EH (cell line): ENCODE measurements at places on chromosomes 4 and X.

GRCh38 chrX:155263854-155264628, at the start of gene RAB39B:
RAB39B (minus strand) TSS chrX:155264491; CDS start chrX:155264288, 203 bp downstream.
- peak; percentile 57 for DNase-seq

DNA sequence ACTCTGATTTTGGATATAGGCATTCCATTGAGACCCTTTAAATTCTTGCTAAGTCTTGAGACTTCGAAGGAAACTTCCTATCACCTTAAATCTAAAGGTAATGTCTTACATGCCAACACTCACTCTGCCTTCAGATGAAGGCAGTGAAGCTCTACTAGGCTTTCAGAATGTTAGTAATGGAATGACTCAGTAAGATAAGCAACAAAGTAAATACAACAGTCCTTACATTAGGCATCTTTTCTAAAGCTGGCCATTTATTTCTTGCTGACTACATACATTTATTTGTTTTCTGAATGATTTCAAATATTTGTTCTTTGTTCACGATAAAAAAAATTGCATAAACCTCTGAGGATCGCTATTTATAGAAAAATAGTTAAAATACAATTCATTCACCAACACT, 43.5 kb downstream of the ASIC5 start:
- DNase-seq, result no peak

DNA sequence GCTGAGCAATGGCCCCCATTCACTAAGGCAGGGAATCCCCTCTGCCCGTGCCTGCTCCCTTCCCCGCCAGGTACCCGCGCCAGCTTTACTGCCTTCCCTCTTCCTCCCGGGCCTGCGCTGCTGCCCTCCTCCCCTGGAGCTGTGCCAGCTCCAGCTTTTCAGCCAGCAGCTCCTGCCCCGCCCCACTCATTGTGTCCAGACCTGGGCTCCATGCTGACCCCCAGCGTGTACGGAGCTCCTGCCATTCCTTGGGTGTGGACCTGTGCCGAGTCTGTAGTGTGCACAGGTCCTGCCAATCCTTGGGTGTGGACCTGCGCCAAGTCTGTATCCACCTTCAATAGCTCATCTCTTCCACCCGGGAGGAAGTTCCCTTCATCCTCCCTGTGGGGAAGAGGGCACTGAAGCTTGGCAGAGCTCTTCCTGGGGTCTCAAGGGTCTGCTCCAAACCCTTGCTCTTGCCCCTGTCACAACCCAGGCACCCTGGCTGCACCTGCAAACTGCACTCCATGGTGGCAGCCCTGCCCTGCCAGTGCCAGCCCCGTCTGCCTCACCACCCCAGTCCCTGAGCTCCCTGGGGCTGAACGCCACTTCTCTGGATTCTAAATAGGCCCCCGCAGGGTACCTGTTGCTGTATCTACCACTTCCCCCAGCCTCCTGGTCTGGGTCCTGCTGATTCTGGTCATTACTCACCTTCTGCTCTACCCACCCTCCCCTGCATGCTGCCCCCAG, 63.9 kb downstream of the TRMT44 start:
- no peak for DNase-seq

DNA sequence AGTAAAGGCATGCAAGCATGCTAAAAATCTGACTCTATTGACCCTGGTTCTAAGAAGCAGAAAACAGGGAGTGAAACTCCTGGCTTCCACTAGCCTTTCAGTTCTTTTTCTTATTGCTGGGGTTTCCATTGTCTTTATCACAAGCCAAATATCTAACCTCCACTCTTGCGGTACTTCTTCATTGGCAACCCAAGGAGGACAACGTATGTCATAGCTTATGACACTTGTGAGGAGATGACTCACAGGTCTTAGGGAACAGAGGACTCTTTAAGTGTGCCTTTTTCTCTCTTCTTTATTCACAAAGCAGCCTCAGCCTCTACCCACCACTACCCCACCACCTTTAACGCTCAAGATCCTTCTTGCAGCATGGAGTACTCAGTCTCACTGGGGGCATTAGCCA, 124.2 kb downstream of the GUCY2F start:
- no peak for DNase-seq

DNA sequence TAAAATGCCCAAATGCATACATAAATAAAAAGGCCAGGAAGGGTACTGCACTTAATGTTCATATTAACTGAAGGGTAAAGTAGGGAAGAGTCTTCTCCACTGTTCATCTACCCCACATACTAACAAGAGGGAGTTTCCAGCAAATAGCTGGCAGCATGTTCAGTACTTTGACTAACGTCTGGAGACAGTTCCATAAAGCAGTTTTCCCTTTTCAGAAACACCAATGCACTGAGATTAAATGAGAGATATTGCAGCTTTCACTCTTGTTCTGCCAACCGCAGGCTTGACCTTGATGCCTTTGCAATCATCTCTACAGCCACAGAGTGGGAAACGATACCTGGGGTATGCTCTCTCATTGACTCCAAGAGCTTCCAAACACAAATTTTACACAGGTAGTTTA, 2123.1 kb upstream of the TENM3 start:
- DNase-seq, result no peak

- peak; percentile 3 for DNase-seq
These were observed 524.2 kb downstream of the IQCM start for GRCh38 chr4:149291463-149291862.

DNA sequence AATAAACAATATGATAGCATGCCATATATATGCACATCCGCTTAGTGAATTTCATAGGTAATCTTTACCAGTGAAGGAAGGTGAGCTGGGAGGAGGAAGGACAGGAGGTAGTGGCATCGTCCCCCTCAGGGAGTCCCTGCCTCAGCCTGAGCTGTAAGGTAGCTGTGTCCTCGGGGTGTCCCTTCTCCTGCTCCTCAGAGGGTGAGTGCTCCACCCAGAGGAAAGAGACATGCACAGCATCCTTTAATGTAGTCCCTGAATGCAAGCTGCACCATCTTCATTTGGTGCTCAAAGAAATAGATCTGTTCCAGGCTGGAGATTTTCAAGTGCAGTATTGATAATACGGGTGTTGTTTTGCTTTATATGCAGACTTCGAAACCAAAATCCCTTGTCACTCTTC, 330.4 kb upstream of the SFRP2 start:
- peak; percentile 21 for DNase-seq

GRCh38 chr4:169492436-169493163, 119.8 kb downstream of the NEK1 start:
- peak; percentile 59 for DNase-seq

- peak; percentile 1 for DNase-seq
These were observed 533 bp downstream of the GPR173 start for GRCh38 chrX:53049127-53049517.

DNA sequence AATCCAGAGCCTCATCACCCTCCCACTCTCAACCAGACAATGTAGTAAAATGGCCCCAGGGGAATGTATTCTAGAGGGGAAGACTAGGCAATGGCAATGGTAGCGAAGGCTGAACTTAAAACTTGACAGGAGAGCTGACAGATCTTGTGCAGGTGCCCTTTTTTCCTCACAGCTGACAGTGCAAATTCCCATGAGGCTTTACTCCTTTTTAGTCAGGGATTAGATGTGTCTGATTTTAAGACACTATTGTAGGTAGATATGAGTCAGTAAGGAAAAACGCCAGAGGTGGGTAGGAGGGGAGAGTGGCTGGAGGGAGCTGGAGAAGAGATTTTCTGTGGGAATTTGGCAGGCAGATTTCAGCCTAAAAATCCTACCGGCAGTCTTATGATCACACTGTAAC, 10.7 kb downstream of the CAPN6 start:
- DNase-seq, result no peak

GRCh38 chr4:7831858-7832730, 107.6 kb downstream of the AFAP1 start:
- DNase-seq, result no peak

DNA sequence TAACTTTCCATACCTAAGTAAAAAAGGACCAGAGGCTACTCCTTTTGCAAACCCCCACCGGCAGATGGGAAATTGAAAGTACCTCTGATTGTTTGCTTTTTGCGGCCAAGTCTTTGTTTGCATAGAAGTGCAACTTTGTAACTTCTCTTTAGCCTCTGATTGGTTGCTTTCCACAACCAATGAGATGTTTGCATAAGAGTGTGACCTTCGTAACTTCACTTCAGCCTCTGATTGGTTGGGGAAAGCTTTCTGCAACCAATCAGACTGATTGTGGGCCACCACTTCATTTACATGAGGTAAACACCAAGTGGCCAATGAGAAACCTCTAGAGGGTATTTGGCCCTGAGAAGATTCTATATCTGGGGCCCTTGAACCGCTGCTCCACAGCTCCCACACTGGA, 48.8 kb upstream of the PGRMC1 start:
- no peak for DNase-seq

DNA sequence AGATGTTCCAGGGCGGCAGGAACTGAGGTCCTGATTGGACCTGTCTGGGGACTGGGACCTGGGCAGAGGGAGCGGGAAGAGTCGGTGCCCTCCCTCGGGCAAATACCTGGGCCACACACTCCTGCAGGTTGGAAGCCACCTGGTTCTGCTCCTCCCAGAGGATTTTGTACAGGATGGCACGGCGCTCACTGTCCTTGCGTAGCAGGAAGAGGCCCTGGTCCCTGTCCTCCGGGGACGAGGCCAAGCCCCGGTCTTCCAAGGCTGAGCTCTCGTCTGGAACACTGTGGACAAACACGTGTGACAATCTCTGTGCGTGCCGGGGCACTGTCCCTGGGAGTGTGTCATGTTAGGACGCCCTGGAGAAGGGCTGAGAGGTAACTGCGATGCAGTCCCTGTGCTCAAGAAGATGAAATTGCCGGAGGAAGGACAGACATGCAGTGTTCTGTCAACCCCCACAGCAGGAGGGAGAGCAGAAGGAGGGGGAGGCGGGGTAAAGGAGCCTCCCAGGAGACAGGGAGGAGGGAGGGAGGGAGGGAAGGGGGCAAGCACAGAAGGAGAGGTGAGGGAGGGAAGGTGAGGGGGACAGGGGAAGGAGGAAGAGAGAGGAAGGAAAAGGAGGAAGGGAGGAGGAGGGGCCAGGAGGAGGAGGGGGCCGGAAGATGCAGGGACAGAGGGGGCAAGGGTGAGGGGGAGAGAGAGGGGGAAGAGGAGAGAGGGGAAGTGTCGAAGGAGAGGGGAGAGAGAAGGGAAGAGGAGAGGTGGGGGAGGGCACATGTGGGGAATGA, 29.0 kb downstream of the PDHA1 start:
- peak; percentile 13 for DNase-seq

DNA sequence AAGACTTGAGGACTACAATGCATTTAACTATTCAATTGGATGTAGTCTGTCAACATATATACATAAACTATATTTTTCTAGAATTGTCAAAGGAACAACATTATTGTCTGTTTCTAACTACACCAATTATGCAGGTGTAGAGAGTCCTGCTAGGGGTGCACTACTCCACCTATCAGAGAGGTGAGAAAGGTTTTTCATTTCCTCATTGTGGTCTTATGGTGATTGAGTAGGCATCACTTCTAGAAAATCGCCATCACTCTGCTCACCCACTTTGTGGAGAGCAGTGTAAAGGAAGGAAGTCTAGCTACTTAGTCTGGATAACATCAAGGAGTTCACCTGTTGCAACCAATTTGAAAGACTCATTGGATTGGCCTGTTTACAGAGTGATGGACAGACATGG, 4.4 kb upstream of the ADH1C start:
- no peak for DNase-seq
